MCF 10A (cell line): ENCODE measurements at places on chromosomes 7 and 10. TPM values are rescaled to one million over a fixed set of nuclear protein-coding genes. Genes with fewer than 3 reads are reported as not detected.

- H3K4me3 ChIP-seq = no peak overlapping the region
- H3K27me3 ChIP-seq = no peaks in the 10 kb centered on the region
- peak overlapping the region; percentile 14 for H3K27ac ChIP-seq
These were observed 9.7 kb downstream of the NUDT13 start for GRCh38 chr10:73119952-73120351.

Gene EPO
- total RNA-seq = not detected in 2 replicates

DNA sequence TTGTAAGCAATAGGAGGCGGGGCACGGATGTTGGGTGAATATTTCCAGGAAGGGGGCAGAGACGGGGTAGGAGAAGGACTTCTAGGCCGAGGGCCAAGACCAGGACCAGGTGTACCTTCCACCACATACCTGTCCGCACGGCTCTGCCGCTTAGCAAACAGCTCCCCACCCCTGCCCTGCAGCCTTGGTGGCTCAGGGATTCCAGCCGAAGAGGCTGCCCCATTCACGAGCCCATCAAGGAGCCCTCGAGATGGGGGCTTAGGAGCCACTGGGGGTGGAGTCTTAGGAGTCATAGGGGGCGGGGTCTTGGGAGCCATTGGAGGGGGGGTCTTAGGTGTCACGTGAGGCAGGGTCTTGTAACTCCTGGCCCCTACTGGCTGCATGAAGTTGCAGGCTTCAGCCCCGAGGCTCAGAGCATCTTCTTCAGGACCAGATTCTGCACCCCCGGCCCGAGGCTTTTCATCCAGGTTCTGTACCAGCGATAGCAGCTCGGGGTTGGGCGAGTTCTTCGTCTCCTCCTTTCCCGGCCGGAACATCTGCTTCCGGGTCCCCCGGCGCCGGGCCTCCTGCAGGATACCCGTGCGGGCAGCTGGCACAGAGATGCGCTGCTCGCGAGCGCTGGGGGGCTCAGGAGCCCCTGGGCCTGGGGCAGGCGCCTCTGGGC lies 6.1 kb upstream of the MYOZ1 start:
- DNase-seq = no peak
- no peak overlapping the region for H3K27ac ChIP-seq
- H3K27me3 ChIP-seq = no peaks in the 10 kb centered on the region
- no peak overlapping the region for H3K4me3 ChIP-seq
- H3K4me1 ChIP-seq = no peaks in the 10 kb centered on the region
- no peaks in the 10 kb centered on the region for H3K36me3 ChIP-seq

DNA sequence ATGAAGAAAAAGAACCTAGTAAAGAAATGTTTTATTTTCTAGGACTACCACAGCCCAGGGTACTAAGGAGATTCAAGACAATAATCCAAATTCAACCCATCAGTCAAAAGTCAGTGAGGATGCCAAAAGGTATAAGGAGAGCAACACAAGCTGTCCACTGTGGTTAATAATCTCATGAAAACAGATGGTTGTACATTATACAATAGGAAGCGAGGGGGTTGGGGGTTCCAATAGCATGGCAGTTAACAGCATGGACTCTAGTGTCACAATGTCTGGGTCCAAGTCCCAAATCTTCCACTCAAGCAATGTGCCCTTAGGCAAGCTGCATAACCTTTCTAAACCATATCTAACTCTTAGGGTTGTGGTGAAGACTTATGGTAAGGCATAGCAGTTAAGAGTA lies 35.1 kb downstream of the BRAF start:
- no peak overlapping the region for H3K4me3 ChIP-seq
- H3K27ac ChIP-seq = no peak overlapping the region
- peaks cover 4% of the 10 kb centered on the region for H3K4me1 ChIP-seq
- H3K27me3 ChIP-seq = no peaks in the 10 kb centered on the region
- H3K36me3 ChIP-seq = no peaks in the 10 kb centered on the region

DNA sequence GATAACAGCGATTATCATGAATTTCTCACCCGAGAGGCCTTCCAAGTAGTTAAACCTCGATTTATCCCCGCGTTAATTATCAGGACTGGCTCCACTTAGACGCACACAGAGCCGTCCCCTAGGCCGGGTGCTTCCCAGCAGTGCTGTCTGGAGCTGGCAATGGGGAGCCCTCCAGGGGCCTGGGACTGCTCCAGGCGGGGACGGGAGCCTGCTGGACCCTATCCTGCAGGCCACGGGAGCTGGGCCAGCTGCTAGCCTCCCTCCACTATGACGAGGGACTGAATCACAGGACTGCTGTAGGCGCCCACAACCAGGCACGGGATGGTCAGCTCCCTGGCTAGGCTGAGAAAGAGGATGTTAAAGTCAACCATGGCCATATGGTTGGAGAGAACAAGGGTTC lies 229.1 kb downstream of the ELFN1 start:
- H3K4me3 ChIP-seq = no peak overlapping the region
- no peaks in the 10 kb centered on the region for H3K27me3 ChIP-seq
- peaks cover 12% of the 10 kb centered on the region for H3K36me3 ChIP-seq
- no peak for DNase-seq

GRCh38 chr10:34291466-34292193 lies 523.5 kb downstream of the PARD3 start:
- peaks cover 33% of the 10 kb centered on the region for H3K4me1 ChIP-seq
- no peaks in the 10 kb centered on the region for H3K27me3 ChIP-seq
- no peak for DNase-seq
- peak overlapping the region; percentile 46 for H3K27ac ChIP-seq
- no peaks in the 10 kb centered on the region for H3K36me3 ChIP-seq
- no peak overlapping the region for H3K4me3 ChIP-seq

Gene PNLIPRP2
- total RNA-seq = not detected in 2 replicates

Gene PRKAR2B
- total RNA-seq = 0.15 TPM in 1 of 2 replicates, not detected in the other

GRCh38 chr7:140230861-140231770 lies 54.3 kb upstream of the KDM7A start:
- peak overlapping the region; percentile 80 for H3K4me3 ChIP-seq
- no peak overlapping the region for H3K27ac ChIP-seq
- no peaks in the 10 kb centered on the region for H3K36me3 ChIP-seq
- DNase-seq = peak; percentile 9
- no peaks in the 10 kb centered on the region for H3K27me3 ChIP-seq
